COR-L47 (cell line): ENCODE measurements at places on chromosomes 5 and 9.

DNA sequence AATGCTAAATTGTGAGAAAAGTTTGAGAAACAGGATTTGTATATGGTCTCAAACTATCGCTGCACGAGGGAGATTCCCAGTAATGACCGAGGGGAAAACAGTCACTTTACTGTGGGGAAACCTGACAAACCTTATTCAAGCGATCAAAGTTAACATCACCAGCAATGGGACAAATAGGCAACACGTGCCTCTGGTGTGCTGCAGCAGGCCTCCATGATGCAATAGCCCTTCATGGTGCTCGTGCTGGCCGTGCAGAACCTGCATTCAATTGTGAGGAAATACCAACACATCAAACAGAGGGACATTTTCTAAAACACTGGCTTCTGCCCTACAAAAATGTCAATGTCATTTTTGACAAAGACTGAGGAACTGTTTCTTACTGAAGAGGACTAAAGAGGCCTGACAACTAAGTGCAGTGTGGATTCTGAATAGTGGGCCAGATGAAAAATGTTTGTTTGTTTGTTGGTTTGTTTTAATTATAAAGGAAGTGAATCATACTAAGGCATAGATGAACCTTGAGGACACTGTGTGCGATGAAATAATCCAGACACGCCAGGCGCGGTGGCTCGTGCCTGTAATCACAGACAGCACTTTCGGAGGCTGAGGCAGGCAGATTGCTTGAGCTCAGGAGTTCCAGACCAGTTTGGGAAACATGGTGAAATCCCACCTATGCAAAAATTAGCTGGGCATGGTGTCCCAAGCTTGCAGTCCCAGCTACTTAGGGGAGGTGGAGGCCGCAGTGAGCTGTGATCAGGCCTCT, 17.6 kb upstream of the MARCHF6 start:
- no peak for DNase-seq

GRCh38 chr5:116750631-116751580, 176.3 kb upstream of the SEMA6A start:
- DNase-seq = no peak

GRCh38 chr9:100229136-100229535, 123.6 kb downstream of the TEX10 start:
- DNase-seq = no peak

- DNase-seq = no peak
Measured at GRCh38 chr9:84305497-84306131, 34.9 kb downstream of the SLC28A3 start.

DNA sequence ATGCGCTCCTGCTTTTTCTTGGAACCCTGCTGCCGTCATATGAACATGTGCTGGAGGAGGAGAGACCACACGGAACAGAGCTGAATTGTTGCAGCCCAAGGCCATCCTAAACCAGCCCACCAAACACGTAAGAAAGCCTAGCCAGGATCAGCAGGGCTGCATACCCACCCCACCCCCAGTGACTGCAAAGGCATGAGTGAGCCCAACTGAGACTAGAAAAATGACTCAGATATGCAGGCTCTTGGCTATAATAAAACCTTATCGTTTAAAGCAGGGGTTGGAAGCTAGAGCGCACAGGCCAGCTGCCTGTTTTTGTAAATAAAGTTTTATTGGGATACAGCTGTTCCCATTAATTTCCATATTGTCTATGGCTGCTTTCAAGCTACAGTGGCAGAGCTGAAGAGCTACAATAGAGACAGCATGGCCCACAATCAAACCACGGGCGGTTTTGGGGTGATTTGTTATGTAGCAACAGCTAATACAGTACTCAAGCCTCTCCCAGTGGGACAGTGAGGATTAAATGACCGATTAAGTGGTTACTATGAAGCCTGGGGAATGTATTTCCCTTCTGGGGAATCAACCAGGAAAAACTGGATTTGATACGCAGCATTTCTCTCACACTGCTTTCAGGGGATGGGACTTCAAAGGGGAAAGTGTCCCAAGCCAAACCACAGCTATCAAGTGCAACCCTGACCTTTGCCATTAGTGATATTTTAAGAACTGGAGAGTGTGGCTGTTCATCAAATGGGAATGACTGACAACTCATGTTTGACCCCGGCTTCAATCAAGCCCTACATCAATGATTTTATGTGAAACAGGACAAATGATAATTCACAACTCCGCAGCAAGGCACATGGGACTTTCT, 6.3 kb downstream of the SHB start:
- no peak for DNase-seq

DNA sequence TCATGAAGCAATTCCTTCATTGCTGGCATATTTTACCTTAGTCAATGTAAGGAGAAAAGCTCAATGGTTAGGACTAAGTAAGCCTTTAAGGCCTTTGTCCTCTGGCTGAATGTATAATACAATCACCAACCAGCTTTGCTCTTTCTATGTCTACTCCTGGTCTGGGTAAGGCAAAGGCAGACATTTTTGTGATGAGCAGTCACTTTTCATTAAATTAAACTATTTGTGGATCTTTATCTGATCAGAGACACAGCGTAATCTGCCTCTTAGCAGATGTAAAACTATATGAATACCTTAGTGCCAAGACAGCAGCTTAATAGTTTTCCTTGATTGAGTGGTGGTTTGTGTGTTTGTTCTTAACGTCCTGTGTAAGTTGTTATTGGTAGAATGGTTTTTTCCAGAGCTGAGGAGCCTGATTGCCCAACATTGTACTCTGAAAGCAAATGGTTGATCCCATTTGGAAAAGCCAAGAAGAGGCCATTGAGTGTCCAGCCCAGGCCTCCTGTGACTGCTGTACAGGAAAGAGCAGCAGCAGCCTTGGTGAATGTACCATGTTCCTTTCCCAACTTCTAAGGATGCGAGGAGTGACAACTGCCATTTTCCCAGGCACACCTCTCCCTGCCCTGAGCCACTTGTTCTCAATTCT, 16.5 kb upstream of the CXXC5 start:
- no peak for DNase-seq

GRCh38 chr9:137757613-137758029, 120.0 kb upstream of the CACNA1B start:
- no peak for DNase-seq

DNA sequence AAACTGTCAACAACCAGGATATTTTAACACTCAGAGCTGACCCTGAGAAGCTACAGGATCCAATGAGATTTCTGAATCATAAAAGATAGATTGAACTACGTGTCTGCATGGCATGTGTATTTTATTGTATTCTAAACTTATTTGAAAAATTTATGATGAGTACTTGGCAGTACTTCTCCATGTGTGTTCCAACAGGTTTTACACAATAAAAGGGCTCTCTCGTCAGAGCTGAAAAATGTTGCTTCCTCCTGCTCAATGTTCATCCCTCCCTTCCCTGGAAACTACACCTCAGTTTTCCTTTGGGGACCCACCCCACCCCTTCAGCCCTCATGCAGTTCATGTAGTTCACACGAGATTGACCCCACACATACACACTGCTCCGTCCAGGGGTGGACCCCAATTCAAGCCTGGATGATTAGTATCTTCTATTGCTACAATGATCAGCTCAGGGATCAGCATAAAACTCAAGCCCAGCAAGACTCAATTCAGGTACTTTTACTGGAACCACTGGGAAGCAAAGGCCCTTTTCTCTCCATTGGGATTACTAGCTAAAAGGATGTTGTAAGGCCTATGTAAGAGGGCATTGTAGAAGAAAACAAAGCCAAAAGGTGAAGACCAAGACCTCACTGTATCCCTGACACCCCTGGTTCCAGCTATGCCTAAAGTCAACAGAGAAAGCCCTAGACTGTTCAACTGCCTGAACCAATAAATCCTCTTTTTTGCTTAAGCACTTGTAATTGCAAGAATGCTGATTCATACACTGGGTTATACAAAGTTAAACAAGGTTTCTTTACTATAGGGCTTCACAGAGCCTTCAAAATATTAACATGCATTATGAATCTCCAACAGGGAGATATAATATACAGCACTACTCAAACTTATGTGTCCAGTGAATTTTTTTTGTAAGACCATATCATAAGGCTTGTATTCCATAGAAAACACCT, 112.6 kb downstream of the SAXO1 start:
- DNase-seq = no peak

DNA sequence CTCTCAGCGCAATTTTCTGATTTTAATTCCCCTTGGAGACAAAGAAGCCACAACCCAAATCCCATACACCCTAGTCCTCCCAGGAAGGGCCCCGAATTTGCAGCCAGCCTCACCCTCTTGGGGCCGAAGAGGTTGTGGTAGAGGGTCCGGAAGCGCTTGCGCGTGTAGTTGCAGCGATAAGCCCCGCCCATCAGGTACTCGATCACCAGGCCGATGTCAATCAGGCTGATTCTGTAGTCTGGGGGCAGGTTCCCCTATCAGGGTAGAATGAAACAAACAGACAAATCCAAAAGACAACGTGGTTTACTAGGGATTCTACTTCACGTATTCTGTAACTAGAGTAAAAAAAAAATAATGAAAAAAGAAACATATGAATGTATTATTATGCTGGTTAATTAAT, 210.6 kb upstream of the KLF9 start:
- no peak for DNase-seq
